ENCODE measurements at places on chromosomes 12 and 14.

- no peak for DNase-seq
These were observed 111.7 kb upstream of the MYL2 start for GRCh38 chr12:111031916-111032590.

DNA sequence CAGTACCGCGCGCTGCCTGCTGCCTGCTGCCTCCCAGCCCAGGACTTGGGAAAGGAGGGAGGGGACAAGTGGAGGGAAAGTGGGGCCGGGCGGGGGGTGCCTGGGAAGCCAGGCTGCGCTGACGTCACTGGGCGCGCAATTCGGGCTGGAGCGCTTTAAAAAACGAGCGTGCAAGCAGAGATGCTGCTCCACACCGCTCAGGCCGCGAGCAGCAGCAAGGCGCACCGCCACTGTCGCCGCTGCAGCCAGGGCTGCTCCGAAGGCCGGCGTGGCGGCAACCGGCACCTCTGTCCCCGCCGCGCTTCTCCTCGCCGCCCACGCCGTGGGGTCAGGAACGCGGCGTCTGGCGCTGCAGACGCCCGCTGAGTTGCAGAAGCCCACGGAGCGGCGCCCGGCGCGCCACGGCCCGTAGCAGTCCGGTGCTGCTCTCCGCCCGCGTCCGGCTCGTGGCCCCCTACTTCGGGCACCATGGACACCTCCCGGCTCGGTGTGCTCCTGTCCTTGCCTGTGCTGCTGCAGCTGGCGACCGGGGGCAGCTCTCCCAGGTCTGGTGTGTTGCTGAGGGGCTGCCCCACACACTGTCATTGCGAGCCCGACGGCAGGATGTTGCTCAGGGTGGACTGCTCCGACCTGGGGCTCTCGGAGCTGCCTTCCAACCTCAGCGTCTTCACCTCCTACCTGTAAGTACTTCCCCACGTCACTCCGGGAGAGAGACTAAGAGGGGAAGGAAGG, at the start of gene LGR5:
TSS of gene LGR5 (plus strand) at position 186 of the 732 bp plus-strand sequence. CDS start at position 469, 283 bp downstream.
- peak; percentile 33 for DNase-seq

DNA sequence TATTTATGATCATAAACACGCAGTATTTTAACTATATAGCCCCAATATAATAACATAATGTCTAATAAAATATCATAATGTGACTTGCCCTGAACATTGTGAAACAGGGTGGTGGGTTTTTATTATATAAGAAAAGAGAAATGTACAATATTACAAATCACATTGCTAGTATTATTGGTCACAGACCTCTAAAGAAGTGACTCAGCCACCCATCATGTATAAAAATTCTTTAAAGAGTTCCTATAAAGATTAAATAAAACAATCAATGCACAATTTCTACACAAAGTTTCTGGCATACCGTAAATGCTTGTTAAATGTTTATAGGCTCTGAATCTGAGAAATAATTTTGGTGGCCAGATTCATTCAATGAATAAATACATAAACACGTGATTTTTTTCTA, 28.9 kb downstream of the ABCC9 start:
- peak; percentile 63 for DNase-seq

DNA sequence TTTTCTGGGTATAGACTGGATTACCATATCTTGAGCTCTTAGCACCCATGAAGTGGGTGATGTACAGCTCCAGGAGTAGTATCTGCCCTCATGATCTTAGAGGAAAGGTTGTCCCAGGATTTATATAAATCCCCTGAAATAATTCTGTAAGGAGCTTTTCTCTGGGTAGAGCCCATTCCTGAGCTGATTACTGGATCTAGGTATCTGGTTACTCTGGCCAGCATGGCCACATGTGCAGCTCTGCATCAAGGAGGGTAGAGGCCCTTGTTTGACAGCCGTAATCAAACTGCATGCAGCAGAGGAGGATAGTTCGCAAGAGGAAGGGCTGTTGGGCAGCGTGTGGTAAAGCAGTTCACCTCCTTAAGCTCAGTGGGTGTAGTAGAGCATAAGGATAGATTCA, 8.5 kb downstream of the COX14 start:
- no peak for DNase-seq

DNA sequence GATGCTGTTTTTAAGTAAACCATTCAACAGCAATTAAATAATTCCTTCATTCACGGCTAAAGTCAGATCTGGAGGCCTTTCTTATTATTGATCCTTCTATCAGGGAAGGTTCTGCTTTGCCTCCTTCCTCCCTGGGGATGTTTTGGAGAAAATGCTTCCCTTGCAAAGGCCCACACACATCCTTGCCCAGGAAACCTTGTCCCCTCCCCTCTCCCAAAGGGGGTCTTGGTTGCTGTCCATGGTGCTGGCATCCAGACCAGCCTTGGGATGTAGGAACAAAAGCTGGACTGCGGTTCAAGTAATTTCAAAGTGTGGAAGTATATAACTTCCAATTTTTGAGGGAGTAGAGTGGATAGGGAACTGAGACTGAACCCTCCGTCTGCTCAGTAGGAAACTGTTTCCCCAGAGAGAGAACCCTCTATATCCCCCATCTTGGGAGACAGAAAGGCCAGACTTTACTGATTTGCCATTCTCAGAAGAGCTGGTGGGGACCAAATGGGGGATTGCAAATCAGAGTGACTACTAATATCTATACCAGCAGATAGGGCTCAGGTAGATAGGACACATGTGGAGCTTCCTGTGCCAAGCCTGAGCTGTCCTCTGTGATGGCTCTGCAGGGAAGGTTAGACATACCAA, 5.6 kb downstream of the MARCHF9 start:
- no peak for DNase-seq

DNA sequence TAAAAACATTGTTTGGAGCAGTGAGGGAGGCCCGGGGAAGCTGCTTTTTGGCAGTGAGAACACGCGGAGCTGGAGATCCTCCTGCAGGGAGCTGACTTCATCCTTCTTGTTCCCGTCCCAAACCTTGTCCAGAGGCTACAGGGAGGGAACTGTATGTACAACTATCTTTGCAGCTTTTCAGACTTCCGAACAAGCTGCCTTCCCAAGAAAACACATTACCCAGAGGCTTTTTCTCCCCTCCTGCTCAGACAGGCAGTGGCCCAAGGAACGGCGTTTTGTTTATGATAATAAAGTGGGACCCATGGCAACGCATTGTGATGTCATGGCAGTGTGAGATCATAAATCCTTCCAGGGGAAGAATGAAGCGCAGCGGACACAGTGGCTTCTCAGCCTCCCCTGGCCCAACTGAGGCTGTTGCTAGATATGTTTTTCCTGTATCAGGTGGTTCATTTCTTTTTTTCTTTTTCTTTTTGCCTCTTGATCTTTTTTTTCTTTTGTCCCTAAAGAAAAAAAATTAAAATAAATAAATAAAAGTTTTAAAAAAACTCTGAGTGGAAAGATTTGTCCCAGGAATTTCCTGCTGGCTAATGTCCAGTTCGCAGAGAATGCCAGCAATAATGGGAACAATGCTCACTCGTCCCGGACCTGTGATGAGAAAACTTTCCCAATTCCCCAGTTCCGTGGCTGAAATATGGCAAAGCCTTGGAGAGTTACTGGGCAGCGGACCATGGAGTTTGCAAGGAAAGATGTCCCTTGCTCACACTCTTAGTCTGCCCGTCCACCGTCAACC, 103.4 kb upstream of the MAP1LC3B2 start:
- peak; percentile 97 for DNase-seq

DNA sequence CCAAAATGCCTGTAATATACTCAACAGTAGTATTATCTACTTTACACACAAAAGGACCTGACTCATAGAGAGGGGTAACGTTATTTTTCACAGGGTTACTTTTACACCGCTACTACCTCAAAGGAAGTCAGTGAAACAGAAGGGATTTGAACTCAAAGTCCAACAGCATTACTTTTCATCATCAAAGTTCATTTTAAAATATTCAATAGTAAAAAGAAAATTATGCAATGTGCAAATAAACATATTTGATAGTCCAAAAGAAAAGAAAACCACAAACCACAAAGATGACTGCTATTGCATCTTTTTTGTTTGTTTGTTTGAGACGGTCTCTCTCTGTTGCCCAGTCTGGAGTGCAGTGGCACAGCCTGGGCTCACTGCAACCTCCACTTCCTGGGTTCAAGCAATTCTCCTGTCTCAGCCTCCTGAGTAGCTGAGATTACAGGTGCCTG, 15.5 kb downstream of the KIF21A start:
- DNase-seq, result no peak

- DNase-seq, result no peak
These were observed 233.4 kb upstream of the SYT10 start for GRCh38 chr12:33672836-33673577.

DNA sequence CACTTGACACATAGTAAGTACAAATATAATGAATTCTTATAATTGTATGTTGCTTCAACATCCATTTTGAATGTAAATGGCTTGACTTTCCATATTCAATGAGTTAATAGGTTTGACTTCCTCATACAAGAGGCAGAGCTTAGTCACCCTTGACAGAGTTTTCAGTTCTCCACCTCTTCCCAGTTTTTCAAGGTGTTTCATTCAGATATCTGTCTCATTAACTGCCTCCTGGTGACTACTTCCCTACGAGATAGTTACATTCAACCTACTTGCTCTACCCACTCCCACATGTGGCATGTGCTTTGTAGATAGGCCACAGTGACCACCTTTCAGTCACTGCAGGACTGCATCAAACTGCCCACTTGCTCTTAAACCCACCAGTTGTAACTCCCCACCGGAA, 60.0 kb downstream of the MYF5 start:
- no peak for DNase-seq

GRCh38 chr12:81077686-81078441, at the start of gene ACSS3:
Gene ACSS3 (plus strand): TSS chr12:81078079. CDS start chr12:81078121, 42 bp downstream.
- peak; percentile 44 for DNase-seq

Measured in fibroblast of skin of right quadriceps (primary cell).